Suppressor macrophage (primary cell): ENCODE measurements at places on chromosomes 5 and 9.

DNA sequence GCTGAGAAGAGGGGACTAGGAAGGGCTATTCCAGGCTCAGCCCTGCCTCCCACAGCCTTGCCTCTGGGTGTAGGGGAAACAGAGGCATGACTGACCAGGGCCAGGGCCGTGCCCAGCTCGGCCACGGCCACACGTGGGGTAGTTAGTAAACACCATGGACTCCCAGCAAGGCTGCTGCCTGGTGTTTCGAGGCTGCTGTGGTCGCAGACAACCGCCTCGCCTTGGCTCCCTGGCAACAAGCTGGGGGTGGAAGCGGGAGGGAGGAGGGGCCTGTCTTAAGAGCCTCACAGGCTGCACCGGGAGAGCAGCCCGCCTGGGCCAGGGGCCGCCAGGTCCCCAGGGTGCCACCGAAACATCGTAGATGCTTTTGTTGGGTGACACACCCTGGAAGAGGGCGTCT, 90.2 kb upstream of the CACNA1B start:
- DNase-seq, result no peak

- DNase-seq, result no peak
Measured at GRCh38 chr9:136988872-136989271, 3.4 kb upstream of the PAXX start.

GRCh38 chr9:19631181-19631580, 157.7 kb downstream of the SLC24A2 start:
- DNase-seq, result peak; percentile 6

GRCh38 chr5:181217803-181218062, 5.3 kb upstream of the TRIM41 start:
- no peak for DNase-seq

GRCh38 chr5:64838803-64839202, 70.1 kb downstream of the CWC27 start:
- DNase-seq, result no peak
